ENCODE measurements at places on chromosomes 3 and 15.

- no peak for DNase-seq
These were observed 167.2 kb downstream of the MAGI1 start for GRCh38 chr3:65871305-65872141.

GRCh38 chr3:69409831-69410230 lies 23.9 kb upstream of the FRMD4B start:
- DNase-seq = no peak

GRCh38 chr3:47855461-47856383 lies 52.8 kb downstream of the DHX30 start:
- no peak for DNase-seq

DNA sequence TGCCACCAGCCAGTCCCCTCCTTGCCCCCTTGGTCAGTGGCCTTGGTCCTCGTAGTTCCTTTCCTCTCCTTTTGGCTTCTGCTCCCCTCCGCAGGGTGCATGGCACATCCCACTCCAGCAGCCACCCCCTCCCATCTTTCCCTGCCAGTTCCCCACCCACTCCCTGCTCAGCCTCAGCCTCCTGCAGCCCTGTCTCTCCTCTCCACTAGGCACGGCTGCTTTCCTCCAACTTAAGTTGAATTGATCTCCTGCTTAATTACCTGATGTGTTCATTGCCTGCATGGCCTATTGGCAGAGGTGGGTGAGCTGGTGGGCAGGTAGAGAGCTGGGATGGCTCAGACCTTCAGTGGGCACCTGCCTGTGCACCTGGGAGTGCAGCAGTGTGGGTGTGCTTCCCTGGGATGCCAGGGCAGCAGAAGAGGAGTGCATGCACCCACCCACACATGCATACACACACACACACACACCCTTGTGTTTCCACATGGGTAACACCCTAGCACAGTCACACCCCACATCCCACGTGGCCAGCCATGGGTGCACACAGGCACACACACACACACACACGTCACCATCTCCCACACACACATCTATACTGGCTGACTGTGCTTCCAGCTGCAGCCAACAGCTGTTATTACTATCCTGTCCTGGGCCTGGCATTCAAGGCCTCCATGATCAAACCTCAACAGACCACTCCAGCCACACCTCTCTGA lies 30.9 kb downstream of the C3orf18 start:
- DNase-seq = no peak

- DNase-seq = no peak
These were observed 1.2 kb upstream of the LARS2 start for GRCh38 chr3:45387171-45387570.

DNA sequence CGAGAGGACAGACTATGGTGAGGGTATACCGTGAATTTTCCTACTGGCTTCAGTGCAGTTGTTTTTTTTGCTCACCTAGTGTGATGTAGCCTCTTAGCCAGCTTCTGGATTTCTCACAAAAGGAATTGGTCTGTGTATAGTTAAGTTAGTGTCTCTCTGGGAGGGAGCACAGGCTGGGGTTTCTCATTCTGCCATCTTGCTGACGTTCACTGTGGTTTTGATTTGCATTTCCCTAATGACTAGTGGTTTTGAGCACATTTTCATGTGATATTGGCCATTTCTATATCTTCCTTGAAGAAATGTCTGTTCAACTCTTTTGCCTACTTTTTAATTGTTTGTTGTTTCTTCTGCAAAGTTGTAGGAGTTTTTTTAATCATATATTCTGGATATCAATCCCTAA lies 2.2 kb upstream of the CD86 start:
- DNase-seq = no peak

GRCh38 chr15:84772031-84772430 lies 23.6 kb downstream of the ZNF592 start:
- DNase-seq = no peak
